Renal pelvis (tissue), 12 donors: ENCODE measurements at places on chromosomes 6 and 20. TPM values are rescaled to one million over a fixed set of nuclear protein-coding genes. Genes with fewer than 3 reads are reported as not detected.

GRCh38 chr6:136945072-136945471 is 23.0 kb downstream of the SLC35D3 start:
- no peak for DNase-seq

- DNase-seq, result no peak
Observed at GRCh38 chr6:79864001-79864400, 83.4 kb downstream of the ELOVL4 start.

DNA sequence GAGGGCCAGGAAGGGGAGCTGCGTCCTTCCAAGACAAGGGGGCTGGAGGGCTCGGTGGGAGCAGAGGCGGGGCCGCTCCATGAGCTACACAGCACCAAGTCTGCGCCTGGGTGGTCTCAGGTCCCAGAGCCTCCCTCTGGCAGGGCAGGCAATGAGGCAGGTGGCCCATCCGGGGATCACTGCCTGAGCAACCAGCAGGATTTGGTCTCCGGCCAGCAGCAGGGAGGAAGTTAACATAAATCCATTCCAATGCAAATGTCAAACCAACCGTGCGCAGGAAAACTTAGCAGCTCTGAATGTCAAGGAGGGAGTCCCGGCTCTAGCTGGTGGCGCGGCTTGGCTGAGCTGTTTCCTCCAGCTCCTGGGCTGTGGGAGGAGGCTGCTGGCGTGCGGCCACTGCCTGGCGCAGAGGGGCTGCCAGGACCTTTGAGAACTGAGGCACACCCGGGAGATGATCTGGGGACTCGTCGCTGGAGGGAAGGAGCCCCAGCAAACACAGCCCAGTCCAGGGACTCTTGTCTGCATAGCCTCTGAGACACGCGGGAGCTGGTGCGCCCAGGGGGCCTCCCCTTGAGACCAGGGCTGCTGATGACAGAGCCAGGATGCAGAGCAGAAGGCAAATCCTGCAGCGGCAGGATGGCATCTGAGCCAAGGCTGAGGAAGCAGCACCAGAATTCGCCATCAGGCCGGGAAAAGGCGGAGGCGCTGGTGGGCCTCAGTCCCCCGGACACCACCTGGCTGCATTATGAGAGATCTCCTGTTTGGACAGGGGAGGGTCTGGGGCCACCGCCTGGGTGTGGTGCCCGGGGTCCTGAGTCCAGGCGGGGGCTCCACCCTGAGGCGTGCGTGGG is 33.1 kb upstream of the CHRNA4 start:
- peak; percentile 87 for DNase-seq

- no peak for DNase-seq
Observed at GRCh38 chr6:37628611-37629320, 68.9 kb downstream of the MDGA1 start.

- DNase-seq, result peak; percentile 46
Observed at GRCh38 chr20:35319192-35319870, 27.1 kb upstream of the FAM83C start.

DNA sequence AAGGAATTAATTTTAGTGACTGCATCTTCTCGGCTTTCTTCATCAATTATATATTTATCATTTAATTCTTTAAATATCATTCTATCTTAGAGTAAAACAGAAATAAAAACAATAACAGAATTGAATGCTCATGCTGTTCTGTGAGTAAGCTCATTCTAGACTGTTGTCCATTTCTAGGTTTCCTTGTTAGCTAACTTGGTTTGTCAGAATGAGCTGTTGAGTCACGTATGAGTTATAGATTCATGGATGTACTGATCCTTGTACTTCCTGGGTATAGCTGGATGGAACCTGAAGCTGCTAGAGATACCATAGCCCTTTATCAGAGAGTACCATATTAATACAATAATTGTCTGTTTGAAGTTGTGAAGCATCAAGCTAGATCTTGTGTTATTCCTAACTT is 515.3 kb downstream of the TENT5A start:
- DNase-seq, result no peak

- DNase-seq, result no peak
Observed at GRCh38 chr6:26380256-26380655, 2.7 kb upstream of the BTN2A2 start.

DNA sequence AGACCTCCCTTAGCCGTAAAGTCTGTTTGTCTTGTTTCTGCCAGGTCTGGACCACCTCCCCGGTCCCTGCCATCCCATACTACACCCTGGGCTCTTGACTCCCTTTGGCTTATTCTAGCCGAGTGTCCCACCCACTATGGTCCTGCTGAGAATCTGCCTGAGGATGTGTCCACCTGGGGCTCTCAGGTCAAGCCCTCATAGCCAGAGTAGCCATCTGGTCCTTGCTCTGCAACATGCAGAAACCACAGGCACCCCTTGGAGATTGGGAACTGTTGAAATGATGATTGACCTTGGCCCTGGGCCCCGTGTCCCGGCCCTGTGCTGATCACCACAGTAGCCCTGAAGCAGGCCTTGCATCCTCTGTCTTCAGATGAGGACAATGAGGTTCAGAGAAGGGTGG is 44.0 kb downstream of the VSTM2L start:
- DNase-seq, result no peak

GRCh38 chr6:167799033-167799821 is 27.5 kb upstream of the AFDN start:
- no peak for DNase-seq

DNA sequence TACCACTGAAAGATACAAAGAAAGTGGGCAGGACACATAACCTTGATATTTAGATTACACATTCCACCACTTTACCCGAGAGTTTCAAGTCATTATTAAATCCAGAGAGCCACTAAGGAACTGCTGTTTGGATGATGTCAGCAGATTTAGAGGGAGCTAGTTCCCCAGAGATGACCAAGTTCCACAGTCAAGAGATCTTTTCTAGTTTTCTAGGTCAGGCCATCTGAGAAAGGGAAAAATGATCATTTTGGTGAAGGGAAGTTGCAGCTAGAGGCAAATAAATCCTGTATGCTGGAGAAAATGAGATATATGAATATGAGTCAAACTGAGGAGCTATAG is 147.8 kb downstream of the HS3ST5 start:
- DNase-seq, result no peak

- DNase-seq, result no peak
Observed at GRCh38 chr6:21742238-21742660, 148.7 kb downstream of the SOX4 start.

GRCh38 chr6:168162366-168162765 is 83.4 kb upstream of the FRMD1 start:
- DNase-seq, result no peak

GRCh38 chr20:62203378-62204030 is 16.6 kb downstream of the HRH3 start:
- DNase-seq, result no peak

- DNase-seq, result no peak
Observed at GRCh38 chr6:132526461-132526860, 11.6 kb upstream of the TAAR9 start.

DNA sequence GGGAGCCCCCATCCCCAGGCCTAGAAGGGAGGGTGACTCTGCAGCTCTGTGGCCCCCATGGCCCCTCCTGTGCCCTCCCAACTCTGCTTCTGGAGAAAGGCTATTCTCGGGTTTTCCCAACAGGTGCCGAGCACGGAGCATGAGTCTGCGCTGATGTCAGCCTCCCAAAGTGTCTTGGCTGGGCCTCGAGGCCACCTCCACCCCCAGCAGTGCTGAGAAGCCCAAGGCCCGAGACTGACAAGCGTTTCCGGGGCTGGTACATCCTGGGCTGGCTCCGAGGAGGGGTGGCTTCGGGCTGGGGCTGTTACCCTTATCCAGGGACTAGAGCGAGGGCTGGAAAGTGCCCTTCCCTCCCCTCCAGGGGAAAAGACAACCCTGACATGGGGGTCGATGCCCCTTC is 60.2 kb upstream of the GATA5 start:
- DNase-seq, result no peak

DNA sequence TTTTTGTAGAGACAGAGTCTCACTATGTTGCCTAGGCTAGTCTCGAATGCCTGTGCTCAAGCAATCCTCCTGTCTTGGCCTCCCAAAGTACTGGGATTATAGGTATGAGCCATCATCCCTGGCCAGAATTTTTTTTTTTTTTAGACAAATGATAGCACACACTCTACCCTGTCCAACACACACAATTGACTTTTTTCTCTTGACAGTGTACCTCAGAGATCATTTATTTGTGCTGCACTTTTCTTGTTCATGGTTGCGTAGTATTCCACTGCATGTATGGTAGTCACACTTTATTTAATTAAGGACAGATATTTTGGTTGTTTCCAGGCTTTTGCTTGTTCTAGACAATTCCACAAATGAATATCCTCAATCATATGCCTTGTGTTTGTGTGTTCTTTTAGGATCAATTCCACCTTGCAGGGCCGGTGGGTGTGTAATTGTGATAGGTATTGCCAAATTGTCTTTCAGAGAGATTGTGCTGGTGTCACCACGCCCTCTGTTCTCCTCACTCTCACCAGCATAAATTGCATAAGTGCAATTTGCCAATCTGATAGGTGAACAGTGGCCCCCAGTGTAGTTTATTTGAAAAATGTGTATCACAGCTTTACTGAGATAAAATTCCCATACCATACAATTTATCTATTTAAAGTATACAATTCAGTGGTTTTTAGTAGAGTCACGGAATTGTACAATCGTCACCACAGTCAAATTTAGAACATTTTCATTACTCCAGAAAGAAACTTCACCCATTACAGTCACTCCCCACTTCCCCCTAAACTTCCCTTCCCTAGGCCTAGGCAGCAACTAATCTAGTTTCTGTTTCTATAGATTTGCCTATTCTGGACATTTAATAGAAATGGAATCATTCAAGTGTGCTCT is 20.1 kb downstream of the SRC start:
- DNase-seq, result no peak

- no peak for DNase-seq
Observed at GRCh38 chr6:84501315-84501714, 263.1 kb downstream of the TBX18 start.

DNA sequence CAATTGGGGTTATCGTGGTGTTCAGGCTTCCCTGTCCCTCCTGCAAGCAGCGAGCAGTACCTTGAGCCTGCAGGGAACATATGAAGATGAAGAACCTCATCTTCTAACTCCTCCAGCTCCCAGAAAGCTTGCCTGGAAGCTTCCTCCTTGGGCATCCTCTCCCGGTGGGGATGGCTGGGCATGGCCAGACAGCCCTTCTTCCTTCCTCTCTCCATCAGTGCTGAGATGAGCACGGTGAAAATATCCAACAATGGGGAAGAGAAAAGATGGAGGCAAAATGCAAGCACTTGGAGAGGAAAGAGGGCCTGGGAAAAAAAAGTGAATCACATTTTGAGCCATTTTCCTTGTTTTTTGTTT is 107.7 kb upstream of the FOXA2 start:
- no peak for DNase-seq

The PRDM1 gene
- 2.8 TPM for polyA plus RNA-seq

The IMPG1 gene
- 1.7 TPM for polyA plus RNA-seq

The IL17F gene
- 0.53 TPM for polyA plus RNA-seq

The CLVS2 gene
- polyA plus RNA-seq, result 0.24 TPM

The HDGFL1 gene
- not detected for polyA plus RNA-seq

The LPA gene
- polyA plus RNA-seq, result 0.26 TPM

The RUNX2 gene
- polyA plus RNA-seq, result 1.5 TPM

The TCP11 gene
- 2.0 TPM for polyA plus RNA-seq
